Upper lobe of left lung (tissue), 6 donors: ENCODE measurements at places on chromosomes 5 and 9. TPM values are rescaled to one million over a fixed set of nuclear protein-coding genes. Genes with fewer than 3 reads are reported as not detected.
A peak's percentile ranks its signal among the peaks of the same experiment; 100 is the strongest.

DNA sequence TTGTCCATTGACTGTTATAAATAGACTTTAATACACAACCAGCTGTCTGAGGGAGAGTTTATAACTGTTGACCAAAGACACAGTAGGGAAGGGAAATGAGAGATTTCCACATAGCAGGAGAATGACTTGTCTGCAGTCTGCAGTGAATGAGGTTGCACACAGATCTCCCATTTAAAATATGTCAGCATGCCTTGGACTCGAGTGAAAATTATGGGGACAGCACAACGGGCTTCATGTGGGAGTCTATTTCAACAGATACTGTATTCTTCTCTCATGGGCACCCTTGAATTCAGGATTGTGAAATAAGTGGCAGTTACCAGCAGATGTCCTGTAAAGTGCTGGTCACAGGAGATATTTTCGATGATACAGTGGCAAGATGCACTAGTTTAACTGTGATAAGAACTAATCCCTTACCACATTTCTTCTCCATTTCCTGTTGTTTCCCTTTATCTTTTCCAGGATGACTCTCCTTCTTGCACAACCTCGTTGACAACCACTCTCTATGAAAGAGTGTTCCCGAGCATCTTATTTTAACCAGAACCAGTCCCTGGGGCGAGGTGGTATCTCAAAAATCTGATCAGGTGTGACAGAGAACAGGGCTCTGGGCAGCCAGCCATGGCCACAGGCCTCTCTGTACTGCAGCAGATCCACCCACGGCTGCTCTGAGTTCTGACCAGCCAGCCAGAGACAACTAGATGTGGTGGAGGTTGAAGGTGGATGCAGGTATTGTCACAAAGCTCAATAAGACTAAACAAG, 51.5 kb upstream of the MAP3K1 start:
- no peak for DNase-seq

- DNase-seq: no peak
These were observed 13.9 kb downstream of the TGFBI start for GRCh38 chr5:136042665-136043121.

DNA sequence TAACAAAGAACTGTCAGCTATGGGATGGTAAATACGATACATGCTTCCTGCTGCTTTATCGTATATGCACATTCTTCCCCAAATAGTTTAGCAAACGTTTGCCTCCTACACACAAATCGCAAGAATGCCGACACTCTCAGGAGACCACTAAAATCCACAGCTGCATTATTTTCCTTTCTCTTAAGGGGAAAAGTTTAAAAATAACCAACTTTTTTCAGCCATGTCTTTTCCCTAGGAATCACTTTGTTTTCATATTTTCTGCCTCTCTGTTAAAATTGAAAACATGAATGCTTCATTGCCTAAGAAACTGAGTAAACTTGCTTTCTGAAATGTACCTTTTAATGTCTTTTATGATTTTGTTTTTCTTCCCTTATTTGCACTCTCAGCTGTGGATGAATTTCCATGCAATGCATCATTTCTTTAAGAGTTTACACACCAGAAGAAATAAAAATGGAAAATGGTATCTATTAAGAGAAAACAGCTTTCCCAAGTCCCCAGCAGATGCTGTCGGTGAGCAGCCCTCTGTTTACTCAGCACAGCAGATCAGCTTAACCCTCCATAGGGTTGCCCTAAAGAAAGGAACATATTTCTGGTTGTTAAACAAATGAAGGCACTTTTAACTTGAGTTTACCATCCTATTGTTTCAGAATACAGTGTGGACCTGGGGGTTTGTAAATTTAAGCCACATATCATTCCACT, 66.2 kb downstream of the IZUMO3 start:
- no peak for DNase-seq

GRCh38 chr5:103487822-103488493, 74.6 kb downstream of the NUDT12 start:
- DNase-seq: no peak

DNA sequence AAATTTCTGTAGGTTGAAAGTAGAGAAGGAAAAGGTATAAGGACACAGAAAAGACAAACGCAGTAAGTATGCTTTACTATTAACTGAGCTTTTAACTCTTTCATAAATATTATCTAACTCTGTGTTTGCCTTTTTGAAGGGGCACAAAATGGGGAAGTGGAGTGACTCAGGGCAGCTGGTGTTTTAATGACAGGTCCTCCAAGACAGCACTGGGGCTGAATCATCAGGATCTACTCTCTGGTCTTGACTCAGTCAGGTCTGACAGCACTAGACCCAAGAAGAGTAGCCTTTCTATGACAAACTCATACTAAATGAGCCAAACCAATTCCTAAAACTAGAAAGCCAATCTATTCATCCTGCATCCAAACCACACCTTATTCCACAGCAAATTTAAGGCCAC, 102.2 kb downstream of the APTX start:
- no peak for DNase-seq

GRCh38 chr9:93612796-93613154, 36.4 kb downstream of the PHF2 start:
- DNase-seq: no peak

- no peak for DNase-seq
These were observed 24.5 kb downstream of the RGS3 start for GRCh38 chr9:113488071-113488470.

DNA sequence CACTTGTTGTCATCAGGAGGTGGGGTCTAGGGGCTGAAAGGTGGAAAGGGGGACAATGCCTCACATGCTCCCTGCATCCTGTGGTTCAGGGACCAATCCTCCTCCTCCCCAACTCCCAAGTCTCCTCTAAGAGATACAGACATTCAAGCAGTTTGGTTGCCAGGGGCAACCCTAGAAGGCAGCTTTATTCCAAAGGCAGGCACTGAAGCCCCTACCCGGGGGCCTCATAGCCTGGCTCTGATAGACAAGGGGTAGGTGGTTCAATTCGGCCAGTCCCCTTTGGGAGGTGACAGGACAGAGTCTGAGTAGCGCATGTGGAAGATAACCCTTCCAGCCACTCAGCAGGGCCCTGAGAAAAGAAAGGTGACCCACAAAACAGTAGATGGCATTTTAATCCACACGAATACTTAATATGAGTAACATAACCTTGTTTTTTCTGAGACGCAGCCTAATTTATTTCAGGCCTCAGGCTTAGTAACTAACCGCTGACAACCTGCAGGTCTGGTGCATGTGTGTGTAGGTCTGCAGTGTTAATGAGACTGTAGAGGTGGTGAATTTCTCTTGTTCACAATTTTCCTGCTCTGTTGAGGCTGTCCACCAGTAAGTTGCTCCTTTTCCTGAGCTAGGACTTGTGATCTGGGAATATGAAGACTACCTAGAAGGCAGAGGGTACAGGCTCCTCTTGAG, 31.3 kb upstream of the HSPA9 start:
- no peak for DNase-seq

DNA sequence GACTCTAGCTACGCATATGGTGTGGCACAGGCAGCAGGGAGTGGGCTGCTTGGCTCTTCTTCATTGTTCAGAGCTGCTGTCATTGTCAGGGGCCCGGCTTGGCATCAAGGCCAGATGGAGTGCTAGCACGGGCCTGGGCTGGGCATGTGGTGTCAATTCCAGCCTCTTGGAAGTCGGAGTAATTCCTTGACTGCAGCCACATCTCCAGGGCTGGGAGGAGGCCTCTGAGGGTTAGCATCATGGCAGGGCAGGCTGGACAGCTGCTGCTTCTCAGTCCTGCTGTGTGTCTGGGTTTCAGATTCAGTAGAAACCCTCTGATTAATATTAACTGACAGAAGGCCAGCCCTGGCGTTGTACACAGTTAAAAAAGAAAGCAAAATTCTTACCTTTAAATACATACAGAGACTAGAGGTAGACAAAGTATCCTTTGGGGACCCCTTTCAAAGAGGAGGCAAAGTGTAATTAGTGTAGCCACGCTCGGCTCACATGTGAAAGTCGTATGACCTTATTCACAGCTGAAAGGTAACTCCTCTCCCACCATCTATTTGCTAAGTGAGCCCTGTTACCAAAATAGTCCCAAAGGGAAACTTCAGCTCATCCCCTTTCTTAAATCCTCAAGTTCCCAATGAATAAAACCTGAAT, 126.4 kb downstream of the DOCK2 start:
- DNase-seq: no peak

- peak; percentile 87 for DNase-seq
These were observed 26.4 kb downstream of the TNFSF15 start for GRCh38 chr9:114779352-114779845.

- no peak for DNase-seq
These were observed 6.5 kb downstream of the BRD3OS start for GRCh38 chr9:134031783-134032182.

DNA sequence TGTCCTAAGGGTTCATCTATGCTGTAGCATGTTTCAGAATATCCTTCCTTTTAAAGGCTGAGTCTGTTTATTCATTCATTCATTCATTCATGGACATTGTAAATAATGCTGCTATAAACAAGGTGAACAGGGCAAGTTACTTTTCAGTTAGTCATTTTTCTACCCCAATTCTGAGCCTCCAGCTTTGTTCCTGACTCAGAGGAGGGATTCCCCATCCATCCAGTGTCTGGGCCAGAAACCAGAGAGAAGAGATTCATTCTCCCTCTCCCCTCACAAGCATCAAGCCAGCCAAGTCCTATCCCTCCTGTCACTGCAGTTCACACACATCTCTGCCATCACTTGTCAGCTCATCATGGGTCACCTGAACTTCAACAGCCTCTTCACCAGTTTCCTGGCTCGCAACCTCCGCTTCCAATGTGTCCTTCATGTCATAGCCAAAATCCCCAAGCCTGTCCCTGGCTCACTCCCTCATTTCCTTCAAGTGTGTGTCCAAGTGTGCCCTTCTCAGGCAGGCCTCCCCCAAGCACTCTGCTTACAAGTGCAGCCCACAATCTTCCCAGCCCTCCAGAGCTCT, 203.0 kb downstream of the TTLL11 start:
- no peak for DNase-seq

DNA sequence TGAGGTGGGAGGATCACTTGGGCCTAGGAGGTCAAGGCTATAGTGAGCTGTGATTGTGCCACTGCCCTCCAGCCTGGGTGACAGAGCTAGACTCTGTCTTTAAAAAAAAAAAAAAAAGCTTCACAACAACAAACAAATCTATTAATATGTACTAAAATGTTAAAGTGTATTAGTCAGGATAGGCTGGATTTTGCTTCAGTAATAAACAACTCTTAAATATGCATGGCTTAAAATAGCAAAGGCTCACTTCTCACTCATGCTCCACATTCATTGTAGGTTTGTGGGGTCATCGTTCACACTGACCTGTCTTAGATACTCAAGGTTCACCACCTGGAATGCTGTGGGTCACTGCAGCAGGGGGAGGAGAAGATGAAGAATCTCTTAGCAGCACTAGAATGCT, 33.8 kb upstream of the COL15A1 start:
- no peak for DNase-seq

- DNase-seq: no peak
These were observed 155.2 kb downstream of the GAS1 start for GRCh38 chr9:86792136-86792535.

DNA sequence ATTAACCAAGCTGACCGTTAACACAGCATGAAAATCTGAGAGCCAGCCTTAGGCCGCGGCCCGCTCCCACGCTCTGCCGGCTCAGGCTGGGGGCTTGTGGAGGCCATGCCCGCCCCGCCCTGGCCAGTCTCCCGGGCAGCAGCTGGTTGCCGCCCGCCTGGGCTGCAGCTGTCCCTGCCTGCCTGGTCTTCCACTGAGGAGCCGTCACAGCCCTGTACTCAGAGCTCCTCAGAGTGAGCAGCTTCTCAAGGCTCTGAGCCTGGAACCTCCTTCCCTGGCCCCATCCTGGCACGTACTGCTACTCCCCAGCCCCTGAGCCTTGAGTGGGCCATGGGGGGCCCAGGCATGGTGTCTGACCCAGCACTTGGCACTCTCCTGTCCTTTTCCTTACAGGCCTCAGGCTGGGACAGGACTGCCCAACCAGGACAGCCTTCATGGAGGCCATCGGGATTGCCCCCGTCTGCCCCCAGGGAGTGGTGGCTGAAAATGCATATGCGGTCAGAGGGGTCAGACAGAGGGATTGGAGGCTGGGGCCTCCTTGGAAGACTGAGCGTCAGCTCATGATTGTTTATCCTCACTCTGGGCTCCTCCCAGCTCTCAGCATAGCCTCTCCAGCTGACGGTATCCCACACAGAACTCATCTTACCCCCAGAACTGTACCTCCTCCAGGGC, 11.9 kb downstream of the FGFR4 start:
- DNase-seq: no peak

DNA sequence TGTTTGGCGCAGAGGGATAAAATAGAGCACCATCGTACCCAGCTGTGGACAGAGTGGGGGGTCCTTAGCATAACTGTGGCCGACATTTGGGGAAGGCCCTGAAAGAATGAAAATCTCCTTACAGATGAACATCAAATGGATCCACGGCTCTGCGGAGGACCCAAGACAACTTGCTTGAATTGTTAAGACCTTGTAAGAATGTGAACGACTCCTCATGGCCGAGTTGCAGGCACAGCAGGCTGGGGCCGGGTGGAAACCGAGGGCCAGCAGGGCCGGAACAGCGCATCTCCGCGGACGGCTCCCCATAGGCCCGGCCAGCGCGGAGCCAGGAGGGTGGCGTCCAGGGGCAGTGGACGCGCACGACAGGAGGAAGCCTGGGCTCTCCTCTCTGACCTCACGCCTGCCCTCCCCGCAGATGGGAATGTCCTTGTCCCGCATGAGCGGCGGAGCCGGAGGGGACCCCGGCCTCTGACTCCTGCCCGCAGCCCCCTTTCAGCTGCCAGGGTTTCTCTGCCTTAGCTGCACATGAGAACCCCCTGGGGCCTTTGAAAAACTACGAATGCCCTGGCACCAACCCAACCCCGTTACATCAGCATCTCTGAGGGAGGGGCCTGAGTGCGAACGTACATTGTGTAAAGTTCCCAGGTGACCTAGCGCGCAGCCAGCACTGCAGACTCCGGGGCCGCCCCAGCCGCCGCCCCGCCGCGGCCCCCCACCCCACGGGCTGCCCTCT, 36.2 kb upstream of the PTCH1 start:
- DNase-seq: peak; percentile 75

The BAAT gene
- total RNA-seq: not detected

The TAF11L9 gene
- total RNA-seq: not detected

The SPATA31D4 gene
- total RNA-seq: not detected

The NR5A1 gene
- not detected for total RNA-seq

The WWC1 gene
- total RNA-seq: 99.1 TPM

The SEMA4D gene
- total RNA-seq: 24.6 TPM

The N4BP3 gene
- total RNA-seq: 6.9 TPM

The NTNG2 gene
- 2.1 TPM for total RNA-seq

The OR1Q1 gene
- total RNA-seq: not detected

The ARL14EPL gene
- not detected for total RNA-seq

The CCDC112 gene
- total RNA-seq: 32.7 TPM
